ENCODE measurements at places on chromosomes 12 and 14. TPM values are rescaled to one million over a fixed set of nuclear protein-coding genes. Genes with fewer than 3 reads are reported as not detected.
A peak's percentile ranks its signal among the peaks of the same experiment; 100 is the strongest.

DNA sequence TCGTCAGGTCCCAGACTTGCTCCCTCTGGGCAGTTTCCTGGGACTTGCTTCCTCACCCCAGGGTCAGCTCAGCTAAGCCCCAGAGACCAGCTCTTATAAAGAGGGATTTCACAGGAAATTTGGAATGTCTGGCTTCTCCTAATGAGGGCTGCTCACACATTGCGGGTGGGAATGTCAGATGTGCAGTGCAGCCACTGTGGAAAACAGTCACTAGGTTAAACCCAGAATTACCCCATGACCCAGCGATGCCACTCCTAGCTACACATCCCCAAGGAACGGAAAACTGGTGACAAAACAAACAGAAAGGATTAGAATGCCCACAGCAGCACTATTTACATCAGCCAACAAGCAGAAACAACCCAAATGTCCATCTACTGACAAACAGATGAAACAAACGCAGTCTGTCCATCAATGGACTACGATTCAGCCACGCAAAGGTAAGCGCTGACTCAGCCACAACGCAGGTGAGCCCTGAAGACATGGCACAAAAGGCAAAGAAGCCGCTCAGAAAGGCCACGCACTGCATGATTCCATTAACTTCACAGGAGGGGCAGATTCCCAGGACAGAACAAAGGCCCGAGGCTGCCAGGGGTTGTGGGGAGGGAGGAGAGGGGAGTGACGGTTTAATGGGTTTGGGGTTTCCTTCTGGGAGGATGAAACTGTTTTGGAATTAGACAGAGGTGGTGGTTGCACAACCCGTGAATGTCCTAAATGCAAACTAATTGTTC lies 63.0 kb downstream of the NCOR2 start:
- no peak for DNase-seq

Gene CD27
- total RNA-seq: 39.9 TPM

DNA sequence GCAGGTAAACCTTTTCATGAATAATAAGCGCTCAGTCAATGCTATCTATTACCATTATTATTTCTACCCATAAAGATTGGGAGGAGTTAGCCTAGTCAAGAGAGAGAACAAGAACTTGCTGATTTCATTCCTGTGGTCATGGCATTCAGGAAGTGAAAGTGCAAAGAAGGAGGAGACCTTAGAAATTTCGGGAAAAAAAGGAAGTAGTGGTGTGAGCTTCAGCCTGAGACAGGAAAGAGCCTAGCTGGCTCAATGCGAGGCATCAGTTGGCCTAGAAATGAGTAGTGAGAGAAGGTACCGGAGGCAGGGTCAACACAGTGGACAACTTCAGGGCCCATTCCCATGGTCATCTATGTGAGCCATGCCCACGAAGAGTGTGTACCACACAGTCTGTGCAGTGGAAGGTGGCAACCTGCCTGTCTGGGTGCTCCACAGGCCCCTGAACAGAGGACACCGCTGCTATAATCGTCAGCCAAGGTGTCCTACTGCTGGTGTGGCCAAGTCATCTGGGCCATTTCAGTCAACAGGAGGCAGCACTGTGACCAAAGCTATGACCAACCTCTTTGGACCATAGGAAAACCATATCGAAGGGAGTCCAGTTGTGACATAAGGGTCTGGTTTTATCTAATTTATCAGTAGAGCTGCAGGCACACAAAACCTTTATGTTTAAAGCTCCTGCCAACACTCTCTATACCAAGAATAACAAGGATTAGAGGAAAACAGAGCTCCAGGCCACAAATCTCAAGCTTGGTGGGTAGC lies 16.2 kb upstream of the STON2 start:
- DNase-seq: no peak

- DNase-seq: no peak
Observed at GRCh38 chr12:89827592-89827991, 119.0 kb upstream of the ATP2B1 start.

Gene SLC8B1
- total RNA-seq: 20.8 TPM

DNA sequence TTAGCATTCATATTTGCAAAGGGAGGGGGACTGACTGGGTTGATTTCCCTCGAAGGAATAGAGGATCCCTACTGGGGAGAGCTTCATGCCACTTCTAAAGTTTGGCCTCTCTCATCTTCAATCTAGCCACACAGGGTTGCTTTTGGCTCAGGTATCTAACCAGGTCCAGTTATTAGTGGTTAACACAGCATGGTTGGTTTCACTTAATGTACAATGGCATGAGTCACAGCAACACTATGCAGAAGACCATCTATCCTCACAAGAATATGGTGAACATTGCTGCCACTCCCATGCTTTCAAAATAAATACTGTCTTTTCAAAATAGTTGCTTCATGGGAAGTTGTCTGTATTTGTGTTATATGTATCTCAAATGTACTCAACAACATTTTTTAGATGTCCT lies 6.6 kb upstream of the RAB3IP start:
- DNase-seq: no peak

DNA sequence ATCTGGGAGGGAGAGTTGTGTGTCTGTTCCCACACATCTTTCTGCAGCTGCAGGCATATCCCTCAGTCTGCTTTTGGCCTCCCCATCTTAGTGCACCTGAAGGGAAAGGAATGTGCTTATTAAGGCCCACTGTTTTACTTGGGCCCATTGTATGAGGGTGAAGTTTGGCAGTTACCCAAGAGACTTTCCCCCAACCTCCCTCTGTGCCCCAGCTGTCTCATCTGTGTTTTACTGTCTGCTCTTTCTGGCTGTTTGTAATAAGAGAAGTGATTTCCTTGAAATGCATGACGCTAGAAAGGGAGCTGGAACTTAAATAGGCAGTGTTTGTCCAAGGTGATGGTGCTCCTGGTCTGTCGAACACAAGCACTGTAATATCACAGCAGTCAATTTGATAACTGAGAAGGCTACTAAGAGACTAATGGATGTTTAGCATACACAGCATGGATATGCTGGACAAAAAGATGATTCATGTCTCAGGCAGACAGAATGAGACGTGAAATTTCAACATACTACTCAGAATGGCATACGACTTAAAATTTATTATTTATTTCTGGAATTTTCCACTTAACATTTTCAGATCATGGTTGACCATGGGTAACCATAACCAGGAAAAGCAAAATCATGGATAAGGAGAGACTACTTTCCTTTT lies 43.6 kb downstream of the FSCB start:
- no peak for DNase-seq

DNA sequence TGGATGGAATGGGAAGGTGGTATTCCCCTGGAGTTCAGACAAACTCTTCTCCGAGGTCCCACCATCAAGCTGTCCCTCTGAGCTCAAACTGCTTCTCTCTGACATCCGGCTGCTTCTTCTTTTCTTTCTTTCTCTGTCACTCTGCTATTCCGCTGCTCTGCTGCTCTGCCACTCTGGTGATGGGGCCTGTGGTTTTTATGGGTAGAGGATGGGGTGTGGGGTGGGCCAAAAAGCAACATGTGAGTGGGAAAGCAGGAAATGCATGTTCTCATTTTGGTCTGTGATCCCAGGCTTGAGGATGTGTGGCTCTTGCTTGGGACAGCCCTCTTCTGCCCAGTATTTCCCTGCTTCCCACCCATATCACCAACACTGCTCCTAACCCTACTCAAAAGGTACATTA lies 30.6 kb downstream of the CLECL1 start:
- peak; percentile 75 for DNase-seq

GRCh38 chr14:49945448-49946319 lies 52.8 kb downstream of the ARF6 start:
- peak; percentile 26 for DNase-seq

GRCh38 chr12:71846322-71846940 lies 6.9 kb downstream of the TBC1D15 start:
- no peak for DNase-seq

Gene TTC9
- 14.1 TPM for total RNA-seq

- DNase-seq: no peak
Observed at GRCh38 chr12:25584596-25584995, 31.5 kb upstream of the LMNTD1 start.

GRCh38 chr14:90810806-90811205 lies 5.4 kb downstream of the TTC7B start:
- DNase-seq: no peak

Gene GLIPR1L1
- total RNA-seq: not detected

Gene CLEC9A
- total RNA-seq: not detected
